Liver (tissue), 10 donors: ENCODE measurements at places on chromosomes 7 and 10. TPM values are rescaled to one million over a fixed set of nuclear protein-coding genes. Genes with fewer than 3 reads are reported as not detected.

SH2B2 gene
- total RNA-seq = 1.0 TPM

GNGT1 gene
- total RNA-seq = not detected

SHTN1 gene
- total RNA-seq = 11.7 TPM

DNA sequence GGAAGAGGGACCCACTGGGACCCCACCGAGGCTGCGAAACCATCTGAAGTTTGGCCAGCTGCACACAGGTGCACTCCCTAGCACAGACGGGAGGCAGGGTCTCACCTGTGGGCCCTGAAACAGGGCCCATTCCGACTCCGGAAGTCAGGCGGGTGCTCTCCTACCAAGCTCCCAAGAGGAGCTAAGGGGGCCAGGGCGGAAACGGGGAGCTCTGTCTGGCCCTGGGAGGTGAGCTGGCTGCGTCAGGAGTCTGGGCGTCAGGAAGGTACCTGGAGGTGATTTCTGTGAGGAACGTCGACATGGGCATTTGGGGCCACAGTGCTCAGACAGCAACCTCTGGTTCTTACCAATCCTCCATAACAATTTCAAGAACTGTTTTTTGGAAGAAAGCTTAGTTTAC is 411.7 kb downstream of the TCERG1L start:
- H3K27me3 ChIP-seq = no peaks in the 10 kb centered on the region
- no peaks in the 10 kb centered on the region for H3K36me3 ChIP-seq
- no peak overlapping the region for H3K4me3 ChIP-seq

DNA sequence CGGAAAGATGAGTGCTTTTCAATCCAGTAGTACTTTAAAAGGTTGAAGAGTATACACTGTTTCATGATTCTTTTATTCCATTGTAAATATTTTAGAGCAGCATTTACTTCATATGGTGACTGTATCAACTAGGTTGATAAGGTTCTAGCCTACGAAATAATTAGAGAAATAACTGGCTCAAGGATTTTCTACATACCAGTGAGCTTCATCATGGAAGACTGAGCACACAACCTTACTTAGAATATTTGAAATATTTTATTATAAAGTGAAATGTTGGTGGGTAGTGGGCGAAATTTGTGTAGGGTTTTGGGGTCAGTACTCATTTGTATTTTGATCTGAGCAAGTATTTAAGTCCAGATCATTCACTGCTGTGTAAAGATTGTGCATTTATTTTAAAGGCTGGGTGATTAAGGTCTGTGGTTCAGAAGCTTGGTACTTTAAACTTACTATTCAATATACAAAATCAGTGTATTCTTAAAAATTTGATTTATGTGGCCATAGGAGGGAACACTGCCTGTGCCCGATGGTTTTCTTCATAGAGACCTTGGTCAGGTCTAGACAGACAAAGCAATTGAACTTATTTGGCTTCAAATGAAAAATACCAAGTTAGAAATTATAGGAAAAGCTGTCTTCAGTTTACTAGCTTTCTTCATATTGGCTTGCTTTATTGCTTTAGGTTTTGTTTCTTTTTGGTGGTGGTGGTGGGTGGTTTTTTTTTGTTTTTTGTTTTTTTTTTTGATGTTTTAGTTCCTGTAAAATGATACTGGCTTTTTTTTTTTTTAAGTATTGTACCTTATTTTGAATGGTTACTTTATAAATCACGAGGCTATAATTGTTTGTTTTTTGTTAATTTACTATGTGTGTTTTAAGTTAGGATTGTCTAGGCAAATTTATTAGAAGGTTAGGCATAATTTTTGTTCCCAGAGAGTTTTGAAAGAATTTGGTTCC is 3.0 kb downstream of the KMT2E start:
- H3K27me3 ChIP-seq = no peaks in the 10 kb centered on the region
- no peaks in the 10 kb centered on the region for H3K36me3 ChIP-seq
- H3K4me3 ChIP-seq = peak overlapping the region; percentile 83
- no peak for DNase-seq
- peak overlapping the region; percentile 34 for H3K27ac ChIP-seq
- H3K4me1 ChIP-seq = peaks cover 9% of the 10 kb centered on the region

DNA sequence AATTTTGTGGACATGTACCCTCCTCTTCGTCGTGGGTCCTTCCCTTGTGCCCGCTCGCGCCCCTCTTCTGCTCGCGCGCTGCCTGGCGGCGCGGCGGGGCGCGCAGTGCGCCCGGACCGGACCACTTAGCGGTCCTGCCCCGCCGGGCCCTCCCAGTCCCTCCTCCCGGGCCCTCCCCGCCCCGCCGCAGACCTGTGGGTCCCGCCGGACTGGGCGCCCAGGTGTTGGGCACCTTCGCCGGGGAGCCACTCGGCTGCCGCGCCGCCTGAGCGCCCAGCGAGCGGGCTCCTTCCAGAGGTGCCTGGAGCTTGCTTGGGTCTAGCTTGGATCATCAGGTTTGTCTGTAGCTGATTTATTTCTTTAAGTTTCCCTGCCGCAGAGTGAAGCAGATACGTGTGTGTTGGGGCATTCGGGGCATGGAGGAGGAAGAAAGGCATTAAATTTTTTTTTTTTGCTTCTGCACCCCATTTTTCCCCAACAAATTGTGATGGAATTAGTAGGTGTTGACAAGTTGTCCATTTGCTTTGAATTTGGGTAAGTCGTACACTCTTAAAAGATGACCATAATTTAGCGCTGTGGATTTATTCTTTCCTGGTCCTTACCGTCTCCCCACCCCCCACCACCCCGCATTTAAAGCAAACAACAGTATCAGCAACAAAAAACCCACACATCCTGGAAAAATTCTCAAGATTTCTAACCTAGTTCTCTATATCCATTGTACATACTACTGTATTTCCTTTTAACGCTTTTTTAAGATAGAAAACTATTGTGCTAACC is 905 bp downstream of the C1GALT1 start:
- H3K4me1 ChIP-seq = peaks cover 22% of the 10 kb centered on the region
- peak overlapping the region; percentile 99 for H3K27ac ChIP-seq
- H3K36me3 ChIP-seq = no peaks in the 10 kb centered on the region
- H3K4me3 ChIP-seq = peak overlapping the region; percentile 88

DNA sequence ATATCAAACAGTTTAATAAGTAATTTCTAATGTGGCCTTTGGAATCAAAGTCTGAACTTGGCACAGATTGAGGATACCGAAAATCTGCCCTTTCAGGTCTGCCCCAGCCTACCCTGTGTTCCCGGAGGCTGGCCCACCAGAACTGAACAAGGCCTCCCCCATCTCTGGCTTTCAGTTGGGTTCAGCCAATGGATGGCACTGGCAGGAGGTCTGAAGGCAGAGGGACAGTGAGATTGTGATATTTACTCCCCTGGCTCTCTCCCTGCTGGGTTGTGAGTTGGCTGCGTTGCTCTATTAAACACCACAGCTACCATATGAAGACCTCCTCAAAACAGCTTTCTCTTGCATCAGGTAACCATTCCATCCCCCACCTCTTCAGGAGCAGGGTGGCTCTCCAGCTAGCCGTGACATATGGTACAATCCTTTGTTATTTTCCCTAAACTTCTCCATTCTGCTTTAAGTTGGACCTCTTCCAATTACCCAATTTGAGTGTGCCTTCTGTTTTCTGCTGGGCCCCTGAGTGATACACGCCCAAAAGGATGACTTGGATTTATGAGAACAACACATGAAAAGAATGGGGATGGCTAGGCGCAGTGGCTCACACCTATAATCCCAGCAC is 28.1 kb downstream of the DNMBP start:
- H3K27me3 ChIP-seq = no peaks in the 10 kb centered on the region
- peaks cover 44% of the 10 kb centered on the region for H3K4me1 ChIP-seq
- no peaks in the 10 kb centered on the region for H3K36me3 ChIP-seq
- H3K4me3 ChIP-seq = no peak overlapping the region
- no peak for DNase-seq
- peak overlapping the region; percentile 74 for H3K27ac ChIP-seq

GRCh38 chr10:132204781-132205473 is 18.2 kb downstream of the DPYSL4 start:
- no peaks in the 10 kb centered on the region for H3K36me3 ChIP-seq
- no peak overlapping the region for H3K27ac ChIP-seq
- H3K4me3 ChIP-seq = no peak overlapping the region
- no peaks in the 10 kb centered on the region for H3K4me1 ChIP-seq
- DNase-seq = no peak
- no peaks in the 10 kb centered on the region for H3K27me3 ChIP-seq

GRCh38 chr10:46106410-46107255 is 60.6 kb upstream of the MSMB start:
- peaks cover 2% of the 10 kb centered on the region for H3K4me1 ChIP-seq
- peak; percentile 78 for DNase-seq
- H3K36me3 ChIP-seq = no peaks in the 10 kb centered on the region

- H3K4me3 ChIP-seq = no peak overlapping the region
- no peaks in the 10 kb centered on the region for H3K36me3 ChIP-seq
- H3K27me3 ChIP-seq = no peaks in the 10 kb centered on the region
- DNase-seq = no peak
- peaks cover 12% of the 10 kb centered on the region for H3K4me1 ChIP-seq
Observed at GRCh38 chr7:96495751-96496216, 173.9 kb upstream of the SLC25A13 start.
